ENCODE measurements at places on chromosomes 1 and 21.

GRCh38 chr1:156368889-156369684 lies at the start of gene RHBG:
Gene RHBG, plus strand, starts transcription at chr1:156369211. Its CDS starts 39 bp downstream, at chr1:156369250.
- DNase-seq = no peak

DNA sequence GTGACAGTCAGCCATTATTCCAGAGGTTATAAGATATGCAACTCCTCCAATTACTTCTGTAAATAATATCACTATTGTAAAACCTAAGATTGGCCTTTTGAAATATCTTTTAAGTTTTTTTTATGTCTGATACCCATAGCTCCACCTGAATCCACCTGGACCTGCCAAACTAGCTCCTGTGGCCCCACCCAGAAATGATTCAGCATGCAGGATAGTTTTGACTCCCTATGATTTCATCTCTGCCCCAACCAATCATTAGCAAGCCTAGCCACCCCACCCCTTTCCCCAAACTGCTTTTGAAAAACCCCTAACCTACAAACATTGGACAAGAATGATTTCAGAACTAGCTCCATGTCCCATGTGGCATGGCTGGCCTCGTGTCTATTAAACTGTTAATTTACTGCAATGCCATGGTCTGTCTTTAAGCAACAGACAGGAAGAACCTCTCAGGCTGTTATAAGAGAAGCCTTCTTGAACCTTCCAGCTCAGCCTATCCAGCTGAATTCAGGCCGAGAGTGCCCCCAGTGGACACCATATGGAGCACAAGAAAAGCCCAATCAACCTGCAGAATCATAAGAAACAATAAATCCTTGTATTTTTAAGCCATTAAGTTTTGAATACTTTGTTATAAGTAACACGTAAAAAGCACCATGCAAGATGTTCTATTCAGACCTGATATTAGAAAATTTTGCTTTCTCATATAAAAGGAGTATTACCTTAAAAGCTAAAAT lies 263.0 kb upstream of the ZRANB2 start:
- no peak for DNase-seq

DNA sequence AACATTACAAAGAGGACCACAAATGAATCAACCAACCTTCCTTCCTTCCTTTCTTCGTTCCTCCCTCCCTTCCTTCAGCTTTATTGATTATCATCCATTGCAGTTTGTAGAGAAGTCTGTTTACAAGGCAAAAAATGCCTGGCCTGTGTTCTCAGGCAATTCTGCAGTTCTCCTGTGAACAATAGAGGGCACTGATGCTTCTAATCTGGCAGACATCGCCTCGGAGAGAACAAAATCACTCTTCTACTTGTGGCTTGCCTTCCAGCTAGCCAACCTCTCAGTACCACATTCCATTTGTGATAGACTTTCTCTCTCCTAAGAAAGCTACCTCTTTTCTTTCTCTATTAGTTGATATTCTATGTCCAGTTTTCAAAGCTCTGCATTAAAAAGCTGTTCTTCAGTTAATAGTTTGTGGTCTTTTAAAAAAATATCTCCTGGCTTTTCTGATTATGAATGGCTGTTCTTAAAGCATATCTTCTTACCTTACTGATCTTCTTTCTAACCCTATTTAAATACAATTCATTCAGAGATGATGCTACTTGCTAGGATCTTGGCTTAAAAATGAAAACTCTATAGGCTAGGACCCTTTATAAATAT lies 26.9 kb upstream of the ESRRG start:
- DNase-seq = no peak

DNA sequence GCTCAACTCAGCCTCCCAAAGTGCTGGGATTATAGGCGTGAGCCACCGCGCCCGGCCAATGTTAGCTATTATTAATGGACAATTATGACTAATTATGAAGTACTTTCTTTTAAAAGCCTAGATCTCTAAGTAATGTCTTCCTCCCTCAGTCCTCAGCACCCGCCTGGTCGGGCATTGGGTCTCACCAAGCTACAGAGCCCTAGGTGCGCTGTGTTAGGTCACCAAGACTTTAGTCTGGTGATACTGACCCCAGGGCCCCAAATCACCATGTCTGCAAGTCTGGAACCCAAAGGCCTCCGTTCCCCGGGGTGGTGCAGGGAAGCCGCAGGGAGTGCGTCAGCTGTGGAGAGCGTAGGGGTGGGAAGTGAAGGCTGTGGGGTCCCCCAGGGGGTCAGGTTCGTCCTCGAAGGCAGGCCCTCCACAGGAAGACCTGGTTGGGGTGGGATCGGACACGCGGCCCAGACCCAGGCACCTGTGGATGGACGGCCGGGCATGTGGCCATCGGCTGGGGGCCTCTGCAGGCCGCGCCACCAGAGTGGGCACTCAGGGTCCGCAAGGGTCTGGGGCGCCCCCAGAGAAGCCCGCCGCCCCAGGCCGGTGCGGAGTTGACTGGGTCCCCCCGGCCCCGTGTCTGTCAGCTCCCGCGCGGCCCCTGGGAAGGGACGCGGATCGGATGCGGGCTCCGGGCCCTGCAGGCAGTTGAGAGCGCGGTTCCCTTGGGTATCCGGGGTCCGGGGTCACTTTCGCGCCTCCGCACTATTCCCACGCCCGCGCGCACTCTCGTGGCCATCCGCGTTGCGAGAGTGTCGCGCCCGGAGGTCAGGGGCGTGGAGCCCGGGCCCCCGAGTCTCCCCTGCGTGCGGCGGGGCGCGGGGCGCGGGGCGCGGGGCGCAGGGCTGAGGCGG lies 710 bp upstream of the PDXK start:
- no peak for DNase-seq

- DNase-seq = no peak
Observed at GRCh38 chr1:1758692-1759455, 19.4 kb downstream of the NADK start.

GRCh38 chr1:77126307-77126706 lies 92.9 kb downstream of the PIGK start:
- DNase-seq = no peak

DNA sequence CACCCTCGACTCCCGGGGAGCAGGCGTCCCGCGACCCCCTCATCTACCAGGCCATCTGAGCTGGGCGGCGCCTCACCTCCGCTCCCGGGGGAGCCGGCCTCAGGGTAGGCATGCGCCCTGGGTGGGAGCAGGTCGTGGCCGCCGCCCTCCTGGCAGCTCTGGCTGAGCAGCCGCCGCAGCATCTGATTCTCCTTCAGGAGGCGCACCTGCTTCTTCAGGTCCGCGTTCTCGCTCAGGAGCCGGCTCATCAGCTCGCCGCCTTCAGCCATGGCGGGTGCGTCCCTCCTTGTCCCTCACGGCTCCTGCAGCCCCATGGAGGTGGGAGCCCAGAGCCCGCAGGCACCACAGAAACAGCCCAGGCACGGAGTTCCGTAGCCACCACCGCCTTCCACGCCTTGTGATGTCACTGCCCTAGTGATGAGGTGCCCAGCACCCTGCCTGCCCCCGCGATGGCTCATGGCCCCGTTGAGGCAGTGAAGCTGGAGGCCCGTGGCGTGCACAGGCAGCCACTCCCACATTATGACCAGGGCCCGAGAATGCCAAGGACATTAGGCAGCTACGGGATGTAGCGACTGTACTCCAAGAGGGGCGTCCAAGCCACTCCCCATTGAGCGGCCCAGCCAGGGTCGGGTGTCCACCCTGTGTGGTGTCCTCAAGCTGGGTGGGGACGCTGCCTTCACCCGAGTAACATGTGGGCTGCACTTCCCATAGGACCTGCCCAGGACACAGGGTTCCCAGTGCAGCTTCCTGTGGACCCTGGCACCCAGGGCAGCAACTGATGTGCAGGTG lies 1.5 kb downstream of the SPATC1L start:
- no peak for DNase-seq

- DNase-seq = no peak
Observed at GRCh38 chr1:77541162-77541545, 141.3 kb downstream of the ZZZ3 start.

- DNase-seq = no peak
Observed at GRCh38 chr1:86868477-86868876, 45.4 kb downstream of the SELENOF start.

GRCh38 chr1:147039916-147040315 lies 101.8 kb downstream of the NBPF12 start:
- DNase-seq = no peak

DNA sequence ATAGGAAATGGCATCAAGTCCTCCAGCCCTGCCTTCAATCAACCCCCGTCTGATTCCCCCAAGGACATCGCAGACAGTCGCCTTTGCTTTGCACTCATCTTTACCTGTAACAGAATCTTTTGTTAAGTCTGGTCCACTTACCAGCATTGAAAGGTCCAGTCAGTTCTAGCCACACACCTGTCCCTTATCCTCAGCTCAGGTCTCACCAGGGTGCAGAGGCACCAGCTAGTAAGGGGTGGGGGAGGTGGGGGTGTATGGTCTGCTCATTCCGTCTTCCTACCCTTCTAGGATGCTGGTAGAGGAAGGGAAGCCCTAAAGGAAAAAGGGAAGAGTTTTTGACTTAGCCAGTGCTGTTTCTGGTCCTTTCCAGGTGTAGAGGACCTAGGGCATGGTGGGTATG lies 427.7 kb downstream of the MATN1 start:
- DNase-seq = no peak

DNA sequence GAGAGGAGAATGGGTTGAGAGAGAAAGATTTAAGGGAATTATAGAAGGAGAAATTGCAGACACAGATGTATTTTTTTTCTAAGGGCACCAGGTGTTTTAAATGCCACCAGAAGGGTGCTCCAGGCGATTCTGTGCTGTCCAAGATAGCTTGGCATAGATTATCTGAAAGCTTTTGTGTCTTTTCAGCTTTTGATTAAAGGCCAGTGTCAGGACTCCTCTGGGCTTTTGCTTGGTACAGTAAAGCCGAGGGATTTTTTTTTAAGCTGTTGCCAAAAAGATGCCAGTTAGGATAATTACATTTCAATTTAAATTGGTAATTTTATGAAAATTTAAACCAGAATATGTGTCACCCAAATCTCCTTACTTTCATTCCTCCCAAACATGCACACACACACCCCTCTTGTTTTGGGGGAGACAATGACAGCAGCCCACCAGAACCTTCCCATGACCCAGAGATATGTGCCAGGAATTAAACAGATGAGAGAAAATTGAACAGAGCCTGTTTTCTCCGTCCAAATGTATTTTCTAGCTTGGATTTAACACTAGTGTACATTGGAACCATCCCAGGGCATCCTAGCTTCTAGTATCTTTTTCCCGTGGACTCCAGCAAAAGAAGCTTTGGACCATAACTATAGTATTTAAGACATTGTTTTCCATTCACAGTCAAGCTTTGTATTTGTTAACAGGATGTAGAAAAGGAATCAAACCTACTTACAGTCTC lies 670.7 kb upstream of the CXADR start:
- DNase-seq = no peak

- no peak for DNase-seq
Observed at GRCh38 chr1:202143011-202143767, 1.3 kb downstream of the ARL8A start.

GRCh38 chr1:216765346-216766300 lies 42.4 kb upstream of the ESRRG start:
- DNase-seq = no peak

- DNase-seq = no peak
Observed at GRCh38 chr1:32801096-32801715, 16.0 kb downstream of the YARS1 start.

DNA sequence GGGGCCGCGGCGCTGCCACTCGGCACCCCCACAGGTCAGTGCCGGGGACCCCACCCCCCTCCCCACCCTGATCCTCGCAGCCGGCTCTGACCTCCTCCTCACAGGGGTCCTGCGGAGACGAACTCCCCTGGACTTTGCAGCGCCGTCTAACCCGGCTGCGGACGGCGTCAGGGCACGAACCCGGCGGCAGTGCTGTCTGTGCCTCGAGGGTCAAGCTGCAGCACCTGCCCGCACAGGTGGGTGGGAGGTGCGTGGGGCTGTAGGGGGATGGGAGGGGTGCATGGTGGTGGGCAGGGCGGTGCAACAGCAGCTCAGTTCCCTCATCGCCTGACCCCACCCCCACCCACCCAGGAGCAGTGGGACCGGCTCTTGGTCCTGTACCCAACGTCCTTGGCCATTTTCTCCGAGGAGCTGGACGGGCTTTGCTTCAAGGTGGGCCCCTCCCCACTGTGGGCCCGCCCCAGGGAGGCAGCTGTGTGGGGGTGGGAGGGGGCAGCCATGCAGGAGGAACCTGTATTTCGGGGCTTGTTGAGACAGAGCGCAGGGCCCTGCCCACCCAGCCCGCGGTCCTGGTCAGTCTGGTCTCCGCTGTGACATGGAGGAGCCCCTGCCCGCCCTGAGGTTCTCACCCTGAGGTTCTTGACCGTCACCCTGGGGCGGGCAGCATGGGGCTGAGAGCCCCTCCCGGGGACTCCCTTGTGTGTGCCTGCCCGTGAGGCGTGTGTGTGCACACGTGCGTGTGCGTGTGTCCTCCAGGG lies 4.9 kb downstream of the PLEKHN1 start:
- no peak for DNase-seq

GRCh38 chr1:153242160-153242559 lies 17.3 kb upstream of the LORICRIN start:
- DNase-seq = no peak

DNA sequence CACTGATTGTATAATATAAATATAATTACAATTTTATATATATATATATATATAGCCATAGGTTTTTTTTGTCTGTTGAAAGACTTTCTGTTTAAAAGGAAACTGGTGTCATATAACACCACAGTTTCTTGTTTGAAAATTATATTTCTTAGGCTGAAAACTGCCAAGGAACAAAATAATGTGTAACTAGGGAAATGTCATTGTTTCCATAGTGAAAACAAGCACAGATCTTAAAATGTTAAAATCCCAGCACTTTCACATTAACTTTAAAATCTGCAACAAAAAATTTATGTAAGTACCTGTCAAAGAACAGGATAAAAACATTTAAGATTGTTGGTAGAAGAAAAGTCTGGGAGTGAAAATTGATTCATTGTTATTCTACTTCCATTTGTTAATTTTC lies 104.2 kb downstream of the ATP6V1G3 start:
- DNase-seq = no peak

DNA sequence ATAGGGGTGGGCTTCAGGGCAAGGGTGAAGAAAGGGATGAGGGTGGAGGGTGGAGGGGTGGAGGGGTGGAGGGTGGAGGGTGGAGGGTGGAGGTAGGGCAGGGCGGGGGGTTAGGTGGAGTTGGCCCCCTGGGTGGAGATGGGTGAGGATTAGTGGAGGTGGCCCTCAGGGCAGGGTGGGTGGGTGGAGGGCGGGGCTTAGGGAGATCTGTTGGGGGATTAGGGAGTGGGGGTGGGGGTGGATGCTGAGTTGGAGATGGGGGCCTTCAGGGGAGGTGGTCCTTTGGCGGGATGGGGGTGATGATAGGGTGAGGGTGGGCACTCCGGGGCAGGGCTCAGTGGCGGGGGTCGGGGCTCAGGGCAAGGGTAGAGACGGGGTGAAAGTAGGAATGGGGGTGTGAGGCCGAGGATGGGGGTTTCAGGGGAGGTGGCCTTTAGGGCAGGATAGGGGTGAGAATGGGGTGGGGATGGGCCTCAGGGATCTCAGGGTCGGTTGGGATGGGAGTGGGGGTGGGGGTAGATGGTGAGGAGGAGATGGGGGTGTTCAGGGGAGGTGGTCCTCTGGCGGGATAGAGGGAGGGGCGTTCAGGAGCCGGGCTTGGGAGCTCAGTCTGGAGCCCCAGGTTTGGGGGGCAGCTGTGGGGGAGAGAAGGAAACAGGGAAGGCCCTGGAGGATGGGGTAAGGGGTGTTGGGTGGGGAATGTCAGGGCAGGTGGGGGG lies 800 bp upstream of the DNMT3L start:
- DNase-seq = no peak

GRCh38 chr1:199163267-199163666 lies 524.4 kb downstream of the PTPRC start:
- no peak for DNase-seq

- DNase-seq = no peak
Observed at GRCh38 chr1:112983537-112984131, 27.6 kb upstream of the SLC16A1 start.

- no peak for DNase-seq
Observed at GRCh38 chr1:32204943-32205361, 519 bp upstream of the IQCC start.

GRCh38 chr1:63951059-63951946 lies 177.5 kb downstream of the ROR1 start:
- no peak for DNase-seq

Data from stimulated activated CD8-positive, alpha-beta memory T cell treated with anti-CD3 and anti-CD28 coated beads, Interleukin-12 subunit alpha, Interleukin-12 subunit beta, amount 100 ng/mL, for 1 hour (primary cell).